ENCODE measurements at places on chromosomes 7 and 10.

DNA sequence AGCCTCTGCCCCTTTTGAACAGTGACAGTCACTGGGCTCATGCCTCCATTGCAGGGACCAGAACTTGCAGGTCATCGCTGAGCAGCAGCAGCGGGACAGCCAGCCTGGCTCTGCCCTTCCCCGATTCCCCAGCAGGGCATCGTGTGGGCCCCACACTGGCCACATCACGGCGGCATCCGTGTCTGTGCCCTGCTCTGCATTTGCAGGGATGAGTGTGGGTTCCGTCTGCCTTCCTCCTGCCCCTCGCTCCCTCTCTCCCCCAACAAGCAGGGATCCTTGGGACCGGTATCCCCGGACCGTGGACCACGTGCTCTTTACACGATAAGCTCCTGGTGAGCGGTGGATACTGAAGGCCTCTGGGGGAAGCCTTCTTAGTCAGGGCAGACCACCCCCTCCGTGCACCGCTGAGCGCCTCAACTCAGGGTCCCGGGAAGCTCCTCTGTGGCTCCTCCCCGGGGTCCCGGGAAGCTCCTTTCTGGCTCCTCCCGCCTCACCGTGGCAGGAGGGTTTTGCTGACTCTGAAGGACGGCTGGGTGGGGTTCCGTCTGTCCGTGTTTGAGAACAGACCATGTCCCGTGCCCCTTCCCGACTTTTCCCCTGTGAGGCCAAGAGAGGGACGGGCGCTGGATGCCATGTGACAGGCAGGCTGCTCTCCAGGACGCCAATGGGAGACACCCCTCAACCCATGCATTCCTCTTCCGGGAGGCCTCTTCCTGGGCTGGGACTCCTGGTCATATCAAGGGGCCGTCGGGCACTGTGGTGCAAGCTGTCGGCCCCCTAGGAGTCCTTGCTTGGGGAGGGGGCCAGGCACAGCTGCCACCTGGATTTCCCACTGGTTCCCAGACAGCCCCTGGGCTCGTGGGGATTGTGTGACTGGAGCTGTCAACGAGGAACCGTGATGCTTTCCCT lies 23.5 kb upstream of the NKX6-2 start:
- H3K36me3 ChIP-seq = no peaks in the 10 kb centered on the region
- no peak overlapping the region for H3K4me3 ChIP-seq
- peaks cover 25% of the 10 kb centered on the region for H3K27me3 ChIP-seq
- H3K27ac ChIP-seq = no peak overlapping the region
- DNase-seq = no peak
- no peaks in the 10 kb centered on the region for H3K4me1 ChIP-seq

DNA sequence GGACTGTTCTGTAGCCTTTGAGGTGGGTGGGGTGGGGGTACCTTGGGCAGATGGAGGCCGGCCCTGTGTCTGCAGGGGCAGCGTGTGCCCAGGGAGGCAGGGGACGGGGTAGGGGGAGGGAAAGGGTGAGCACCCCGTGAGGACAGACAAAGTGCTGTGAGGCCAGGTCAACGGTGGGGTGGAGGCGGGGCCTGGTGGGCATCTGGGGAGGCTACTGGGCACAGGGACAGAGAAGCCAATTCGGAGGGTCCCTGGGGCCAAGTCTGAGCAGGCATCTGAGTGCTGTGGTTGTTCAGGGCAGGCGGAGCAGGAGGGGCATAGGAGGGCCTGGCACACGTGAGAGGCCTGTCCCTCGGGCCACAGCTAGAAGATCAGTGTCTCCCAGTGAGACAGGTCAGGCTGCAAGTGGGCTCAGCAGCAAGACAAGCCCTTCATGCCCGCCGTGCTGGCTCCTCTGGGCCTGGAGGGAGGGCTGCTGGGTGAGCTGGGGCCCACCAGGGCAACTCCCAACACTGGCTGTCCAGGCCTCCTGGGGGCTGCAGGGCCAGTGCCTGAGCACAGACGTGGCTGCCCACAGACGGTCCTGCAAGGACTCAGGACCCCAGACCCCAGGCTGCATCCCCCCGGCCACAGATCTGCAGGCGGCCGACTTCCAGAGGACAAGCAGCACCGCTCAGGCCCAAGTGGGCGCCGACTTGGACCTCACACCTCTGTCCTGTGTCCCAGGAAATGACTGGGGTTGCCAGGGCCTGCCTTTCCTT lies 26.4 kb upstream of the KNDC1 start:
- no peaks in the 10 kb centered on the region for H3K4me1 ChIP-seq
- H3K27ac ChIP-seq = no peak overlapping the region
- H3K36me3 ChIP-seq = no peaks in the 10 kb centered on the region
- no peaks in the 10 kb centered on the region for H3K27me3 ChIP-seq
- DNase-seq = no peak

DNA sequence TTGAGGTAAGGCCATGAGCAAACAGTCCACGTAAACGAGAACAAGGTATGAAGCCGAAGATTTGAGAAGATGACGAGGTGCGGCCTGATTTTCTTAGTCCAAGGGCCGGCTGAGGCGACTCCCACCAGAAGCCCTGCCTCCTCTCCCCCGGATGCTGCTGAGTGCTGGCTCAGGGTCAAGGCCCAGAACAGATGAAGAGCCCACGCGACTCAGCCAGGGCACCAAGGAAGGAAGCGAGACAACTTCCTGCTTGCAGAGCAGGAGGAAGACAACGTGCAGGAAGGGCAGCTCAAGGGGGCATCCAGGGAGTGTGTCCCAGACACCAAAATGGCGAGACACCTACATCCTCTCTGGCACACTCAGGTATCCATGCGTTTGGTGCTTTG lies 99.5 kb downstream of the CYTH3 start:
- H3K4me3 ChIP-seq = no peak overlapping the region
- DNase-seq = no peak
- H3K27me3 ChIP-seq = no peaks in the 10 kb centered on the region
- H3K27ac ChIP-seq = no peak overlapping the region
- H3K36me3 ChIP-seq = no peaks in the 10 kb centered on the region

DNA sequence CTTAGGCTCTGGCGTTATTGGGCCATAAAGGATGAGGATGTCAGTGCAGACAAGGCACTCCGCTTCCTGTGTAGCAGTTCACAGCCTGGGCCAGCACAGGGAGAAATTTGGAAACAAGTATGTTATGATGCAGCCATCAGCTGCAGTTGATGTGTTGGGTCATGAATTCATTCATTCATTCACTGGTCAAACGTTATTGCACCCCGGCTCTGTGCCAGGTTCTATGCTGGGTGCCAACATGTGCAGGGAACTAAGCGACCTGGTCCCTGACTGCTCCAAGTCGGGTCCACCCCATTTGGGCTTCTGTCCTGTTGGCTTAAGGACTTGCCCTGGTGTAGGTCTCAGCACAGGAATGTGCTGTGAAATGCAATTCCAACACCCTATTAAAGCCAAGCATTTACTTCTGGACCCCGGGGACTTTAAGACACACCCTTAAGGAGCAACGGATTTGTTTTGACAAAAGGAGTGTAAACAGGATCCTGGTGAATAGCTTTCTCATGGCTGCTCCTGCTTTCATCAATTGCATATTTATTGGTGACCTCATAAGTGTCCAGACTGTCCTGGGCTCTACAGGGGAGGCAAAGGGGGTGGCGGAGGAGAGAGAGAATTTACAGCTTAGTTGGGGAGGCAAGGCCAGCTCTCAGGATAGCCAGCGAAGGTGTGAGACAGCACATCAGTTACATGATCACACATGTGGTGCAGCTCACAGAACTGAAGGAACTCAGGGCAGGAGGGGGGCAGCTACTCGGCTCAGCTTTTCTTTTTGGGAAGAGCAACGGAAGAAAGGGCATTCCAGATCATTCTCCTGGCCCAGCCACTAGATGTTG lies 158.6 kb downstream of the GRK5 start:
- H3K27me3 ChIP-seq = no peaks in the 10 kb centered on the region
- H3K36me3 ChIP-seq = no peaks in the 10 kb centered on the region
- peaks cover 33% of the 10 kb centered on the region for H3K4me1 ChIP-seq
- H3K27ac ChIP-seq = peak overlapping the region; percentile 73

DNA sequence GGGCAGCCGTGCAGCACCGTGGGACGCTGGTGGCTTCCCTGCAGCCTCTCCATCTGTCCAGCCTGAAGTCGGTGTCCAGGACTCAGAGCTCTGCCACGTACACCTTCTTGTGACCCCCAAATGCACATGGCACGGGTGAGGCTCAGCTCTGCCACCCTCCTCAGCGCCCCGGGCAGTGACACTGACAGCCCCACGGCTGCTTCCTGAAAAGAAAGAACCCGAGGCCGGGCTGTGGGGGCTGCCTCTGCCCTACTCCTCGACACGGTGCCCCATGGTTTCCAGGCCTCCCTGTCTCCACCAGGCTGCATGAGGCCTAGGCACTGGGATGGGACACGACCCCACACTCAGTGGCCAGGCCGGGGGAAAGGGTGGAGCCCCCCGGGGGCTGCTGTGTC lies 13.7 kb downstream of the ADGRA1 start:
- no peaks in the 10 kb centered on the region for H3K36me3 ChIP-seq
- H3K27me3 ChIP-seq = peaks cover 52% of the 10 kb centered on the region
- no peaks in the 10 kb centered on the region for H3K4me1 ChIP-seq
- no peak for DNase-seq

- H3K27me3 ChIP-seq = no peaks in the 10 kb centered on the region
- H3K27ac ChIP-seq = no peak overlapping the region
- no peaks in the 10 kb centered on the region for H3K36me3 ChIP-seq
- DNase-seq = no peak
- H3K4me1 ChIP-seq = no peaks in the 10 kb centered on the region
Measured at GRCh38 chr10:96357038-96357620, 1.7 kb downstream of the OPALIN start.

- no peaks in the 10 kb centered on the region for H3K36me3 ChIP-seq
- no peak overlapping the region for H3K27ac ChIP-seq
- no peak overlapping the region for H3K4me3 ChIP-seq
- H3K4me1 ChIP-seq = no peaks in the 10 kb centered on the region
Measured at GRCh38 chr7:80591654-80592053, 46.8 kb upstream of the CD36 start.

GRCh38 chr10:75972491-75973276 lies 541.3 kb downstream of the LRMDA start:
- DNase-seq = peak; percentile 52
- H3K36me3 ChIP-seq = no peaks in the 10 kb centered on the region
- no peaks in the 10 kb centered on the region for H3K27me3 ChIP-seq
- no peak overlapping the region for H3K4me3 ChIP-seq

- no peak overlapping the region for H3K4me3 ChIP-seq
- no peaks in the 10 kb centered on the region for H3K27me3 ChIP-seq
- H3K27ac ChIP-seq = no peak overlapping the region
- no peaks in the 10 kb centered on the region for H3K4me1 ChIP-seq
- H3K36me3 ChIP-seq = no peaks in the 10 kb centered on the region
Measured at GRCh38 chr10:100103581-100103980, 21.9 kb upstream of the CPN1 start.

DNA sequence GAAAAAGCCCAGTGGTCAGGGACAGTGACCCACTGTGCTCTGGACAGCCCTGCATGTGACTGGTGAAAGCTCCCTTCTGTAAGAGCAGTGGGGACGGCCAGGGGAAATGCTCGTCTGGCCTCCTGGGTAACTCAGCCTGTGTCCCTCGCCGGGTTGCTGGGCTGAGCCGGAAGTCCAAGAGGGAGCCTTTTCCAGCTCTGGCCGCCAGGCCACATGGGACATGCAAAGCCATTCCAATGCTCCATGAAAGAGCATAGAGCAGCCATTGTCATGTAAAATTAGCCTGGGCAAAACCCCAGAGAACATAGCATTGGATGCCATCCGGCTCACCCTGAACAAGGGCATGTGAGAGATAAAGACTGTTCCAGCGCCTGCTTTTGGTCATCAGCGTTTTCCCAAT lies 64.9 kb upstream of the ADRB1 start:
- no peaks in the 10 kb centered on the region for H3K27me3 ChIP-seq
- DNase-seq = no peak
- peaks cover 6% of the 10 kb centered on the region for H3K4me1 ChIP-seq
- H3K36me3 ChIP-seq = no peaks in the 10 kb centered on the region
- H3K4me3 ChIP-seq = no peak overlapping the region

- H3K36me3 ChIP-seq = no peaks in the 10 kb centered on the region
- DNase-seq = no peak
- no peak overlapping the region for H3K4me3 ChIP-seq
- H3K4me1 ChIP-seq = no peaks in the 10 kb centered on the region
- H3K27ac ChIP-seq = no peak overlapping the region
- no peaks in the 10 kb centered on the region for H3K27me3 ChIP-seq
Measured at GRCh38 chr10:5897504-5897903, 7.5 kb downstream of the FBH1 start.

- no peak overlapping the region for H3K4me3 ChIP-seq
- DNase-seq = no peak
- peak overlapping the region; percentile 85 for H3K27ac ChIP-seq
- H3K27me3 ChIP-seq = no peaks in the 10 kb centered on the region
Measured at GRCh38 chr10:95482501-95483233, 78.5 kb downstream of the SORBS1 start.

GRCh38 chr10:110989016-110989415 lies 69.6 kb downstream of the SHOC2 start:
- H3K4me3 ChIP-seq = no peak overlapping the region
- H3K4me1 ChIP-seq = no peaks in the 10 kb centered on the region
- no peak overlapping the region for H3K27ac ChIP-seq
- H3K27me3 ChIP-seq = no peaks in the 10 kb centered on the region
- DNase-seq = no peak

- H3K4me3 ChIP-seq = no peak overlapping the region
- H3K27me3 ChIP-seq = no peaks in the 10 kb centered on the region
- H3K4me1 ChIP-seq = no peaks in the 10 kb centered on the region
- H3K27ac ChIP-seq = no peak overlapping the region
- no peaks in the 10 kb centered on the region for H3K36me3 ChIP-seq
Measured at GRCh38 chr10:26335574-26336093, 102.5 kb upstream of the APBB1IP start.

DNA sequence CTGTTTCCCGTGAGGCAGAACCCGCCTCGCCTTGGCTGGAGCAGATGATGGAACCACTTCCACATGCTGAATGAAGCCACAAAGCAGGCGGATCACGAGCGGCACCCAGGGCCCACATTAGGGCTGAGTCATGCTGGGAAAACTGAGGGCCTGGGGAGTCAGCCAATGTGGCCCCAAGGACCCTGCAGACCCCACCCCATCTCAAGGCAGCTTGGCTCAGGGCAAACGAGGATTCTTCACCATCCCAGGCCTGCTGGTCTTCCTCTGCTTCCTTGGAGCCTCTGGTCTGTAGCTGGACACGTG lies 488.0 kb downstream of the DNAJB6 start:
- no peak for DNase-seq
- no peak overlapping the region for H3K4me3 ChIP-seq
- H3K27ac ChIP-seq = no peak overlapping the region
- H3K4me1 ChIP-seq = no peaks in the 10 kb centered on the region

- H3K27ac ChIP-seq = no peak overlapping the region
- no peaks in the 10 kb centered on the region for H3K27me3 ChIP-seq
- no peaks in the 10 kb centered on the region for H3K4me1 ChIP-seq
- DNase-seq = no peak
Measured at GRCh38 chr7:154564676-154565075, 438.2 kb downstream of the PAXIP1 start.

- H3K36me3 ChIP-seq = no peaks in the 10 kb centered on the region
- no peak for DNase-seq
- H3K4me3 ChIP-seq = no peak overlapping the region
- no peaks in the 10 kb centered on the region for H3K27me3 ChIP-seq
- peaks cover 5% of the 10 kb centered on the region for H3K4me1 ChIP-seq
Measured at GRCh38 chr10:11896549-11897200, 73.5 kb downstream of the PROSER2 start.

- no peaks in the 10 kb centered on the region for H3K36me3 ChIP-seq
- no peak overlapping the region for H3K27ac ChIP-seq
- no peak overlapping the region for H3K4me3 ChIP-seq
- peaks cover 5% of the 10 kb centered on the region for H3K4me1 ChIP-seq
- no peaks in the 10 kb centered on the region for H3K27me3 ChIP-seq
Measured at GRCh38 chr10:27513451-27514191, 9.5 kb downstream of the RAB18 start.

GRCh38 chr7:120838281-120838682 lies 19.7 kb downstream of the TSPAN12 start:
- no peak overlapping the region for H3K27ac ChIP-seq
- H3K27me3 ChIP-seq = no peaks in the 10 kb centered on the region
- no peak for DNase-seq
- no peak overlapping the region for H3K4me3 ChIP-seq
- H3K4me1 ChIP-seq = no peaks in the 10 kb centered on the region
- H3K36me3 ChIP-seq = no peaks in the 10 kb centered on the region
